CD4-positive, alpha-beta T cell treated with Interleukin-12 subunit alpha and Interleukin-12 subunit beta, for 1 hour (primary cell): ENCODE measurements at places on chromosomes 12 and 14.

DNA sequence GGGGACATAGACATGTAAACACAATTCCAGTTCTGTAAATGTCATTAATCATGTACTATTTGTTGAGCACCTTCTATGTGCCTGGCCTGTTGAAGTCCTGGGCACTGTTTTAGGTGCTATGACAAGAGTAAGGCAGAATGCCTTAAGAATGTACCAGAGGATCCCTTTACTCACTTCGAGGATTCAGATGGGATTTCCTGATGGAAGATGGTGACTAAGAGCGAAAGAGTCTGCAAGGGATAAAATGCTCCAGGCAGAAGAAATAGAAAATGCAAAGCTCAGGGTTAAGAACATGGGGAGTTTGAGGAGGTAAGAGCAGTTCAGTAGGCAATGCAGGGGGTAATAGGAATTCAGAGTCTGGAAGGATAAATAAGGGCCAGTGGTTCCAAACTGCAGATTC, 671.3 kb upstream of the TBX3 start:
- DNase-seq = no peak

- peak; percentile 35 for DNase-seq
Measured at GRCh38 chr12:6647083-6647604, at the start of gene ACRBP. ACRBP (minus strand) TSS chr12:6647432; CDS start chr12:6647366, 66 bp downstream.

DNA sequence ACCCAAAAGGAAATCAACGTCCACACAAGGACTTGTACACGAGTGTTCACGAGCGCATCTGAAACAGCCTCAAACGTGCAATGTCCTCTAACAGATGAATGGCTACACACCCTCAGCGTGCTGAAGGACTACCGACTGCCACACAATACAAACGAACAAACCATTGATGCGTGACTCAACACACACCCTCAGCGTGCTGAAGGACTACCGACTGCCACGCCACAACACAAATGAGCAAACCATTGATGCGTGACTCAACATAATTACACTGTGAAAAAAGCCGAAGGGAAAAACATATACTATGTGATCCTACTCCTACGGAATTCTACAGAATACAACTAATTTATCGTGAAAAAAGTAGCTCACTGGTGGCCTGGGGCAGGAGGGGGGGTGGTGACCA, 25.1 kb upstream of the BTBD6 start:
- DNase-seq = no peak

DNA sequence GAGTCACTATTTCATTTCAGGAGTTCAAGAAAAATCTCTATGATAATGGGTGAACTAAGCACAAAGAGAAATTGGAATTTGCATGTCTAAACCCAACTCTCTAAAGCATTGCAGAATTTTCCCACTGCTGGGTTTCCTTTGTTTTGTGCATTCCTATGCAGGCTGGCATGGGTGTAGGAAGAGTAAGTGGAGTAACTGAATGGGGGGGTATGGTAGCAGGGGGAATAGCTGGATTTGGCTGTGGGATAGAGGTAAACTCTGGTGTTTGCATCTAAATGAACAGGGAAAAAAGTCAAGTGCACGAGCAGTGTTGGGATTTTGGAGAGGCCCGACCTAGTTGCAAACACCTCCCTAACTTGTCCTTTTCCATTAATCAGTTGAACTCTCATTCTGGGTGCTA, 159.1 kb downstream of the ANO4 start:
- DNase-seq = no peak

DNA sequence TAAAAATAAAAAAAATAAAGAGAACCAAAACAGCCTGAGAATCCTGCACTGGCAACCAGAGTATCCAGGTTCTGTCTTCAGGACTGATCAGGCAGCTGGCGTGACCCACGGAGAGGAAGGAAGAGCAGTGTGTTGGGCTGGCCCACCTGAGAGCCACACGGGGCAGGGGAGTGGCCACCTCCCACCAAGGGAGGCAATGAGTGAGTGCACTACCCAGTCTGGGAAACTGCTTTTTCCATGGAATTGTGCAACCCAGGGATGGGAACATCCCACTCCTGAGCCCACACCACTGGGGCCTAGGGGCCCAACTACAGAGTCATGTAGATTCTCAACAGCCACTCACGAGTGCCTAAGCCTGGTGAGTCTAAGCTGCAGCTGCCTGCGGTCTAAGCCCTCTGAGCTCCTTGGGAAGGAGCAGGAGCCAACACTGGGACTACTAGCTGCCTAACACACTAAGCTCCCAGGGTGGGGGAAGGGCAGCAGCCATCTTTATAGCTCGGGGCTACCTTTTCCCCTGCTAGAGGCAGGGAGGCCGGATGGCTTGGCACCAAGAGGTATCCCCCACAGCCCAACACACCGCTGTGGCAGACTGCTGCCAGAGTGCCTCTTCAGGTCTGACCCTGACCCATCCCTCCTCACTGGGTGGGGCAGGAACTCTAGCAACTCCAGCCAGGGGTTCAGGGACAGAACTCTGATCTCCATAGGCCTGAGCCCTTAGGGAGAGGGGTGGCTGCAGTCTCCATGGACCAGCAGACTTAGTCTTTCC, 610.9 kb downstream of the RERGL start:
- no peak for DNase-seq

DNA sequence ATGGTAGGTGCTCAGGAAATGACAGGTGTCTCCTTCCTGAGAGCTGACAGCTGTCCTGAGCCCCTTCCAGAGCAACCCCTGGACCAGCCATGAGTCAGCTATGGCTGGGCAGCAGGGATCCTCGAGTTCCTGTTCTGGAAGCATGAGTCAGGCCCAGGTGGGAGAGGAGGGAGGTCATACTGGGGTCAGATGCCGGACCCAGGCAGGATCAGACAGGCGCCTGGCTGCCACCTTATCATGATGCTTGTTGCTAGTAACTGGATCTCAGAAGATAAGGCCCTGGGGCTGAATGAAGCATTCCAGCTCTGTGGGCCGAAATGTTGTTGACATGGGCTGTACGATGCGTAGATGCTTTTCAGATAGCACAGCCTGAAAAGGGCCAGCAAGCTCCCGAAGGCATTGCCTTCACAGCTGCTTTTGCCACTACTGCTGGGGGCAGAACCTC, 17.4 kb upstream of the KRT7 start:
- no peak for DNase-seq

GRCh38 chr12:29110506-29111442, 38.3 kb upstream of the FAR2 start:
- DNase-seq = no peak

DNA sequence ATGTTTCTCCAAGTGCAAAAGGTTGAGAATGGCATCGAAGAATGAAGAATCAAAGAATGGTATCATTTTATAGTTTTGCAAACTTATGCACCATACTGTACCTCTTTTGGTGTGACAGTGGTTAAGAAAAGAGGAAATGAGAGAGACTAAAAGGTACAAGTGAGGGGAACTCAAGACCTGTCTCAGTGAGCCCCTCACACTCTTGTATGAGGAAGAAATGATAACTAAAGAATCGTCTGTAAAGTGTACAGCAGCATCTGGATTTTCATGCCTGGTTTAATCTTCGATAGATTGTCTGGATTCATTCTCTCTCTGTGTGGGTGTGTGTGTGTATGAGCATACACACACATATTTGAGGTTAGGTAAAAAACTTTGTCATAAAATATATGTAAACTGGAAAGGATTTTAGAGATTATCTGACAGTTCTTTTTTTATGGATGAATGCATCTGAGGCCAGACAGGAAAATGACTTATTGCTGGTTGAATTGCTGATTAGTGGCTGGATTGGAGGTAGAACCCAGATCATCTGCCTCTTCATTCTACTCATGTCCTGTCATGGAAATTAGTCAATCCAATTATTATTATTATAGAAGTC, 16.0 kb upstream of the SLC38A2 start:
- DNase-seq = no peak

- no peak for DNase-seq
Measured at GRCh38 chr12:89528434-89528833, 2.6 kb upstream of the POC1B start.

DNA sequence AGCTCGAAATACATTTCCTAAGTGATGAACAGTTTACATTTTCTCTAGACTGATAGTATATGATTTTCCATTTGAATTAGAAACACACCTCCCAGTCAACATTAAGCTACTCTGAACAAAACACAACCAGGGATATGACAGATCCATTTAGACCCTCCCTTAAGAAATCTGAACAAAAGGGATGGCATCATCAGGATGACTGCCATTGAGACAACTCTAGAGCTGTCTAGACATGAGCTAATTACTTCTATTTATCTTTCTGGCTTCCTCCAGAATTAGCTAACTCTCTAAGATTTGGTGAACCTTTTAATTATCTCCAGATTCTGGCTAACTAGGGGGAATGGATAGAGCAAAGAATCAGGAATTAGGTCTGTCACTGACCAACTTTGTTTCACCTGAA, 92.9 kb upstream of the IGF1 start:
- no peak for DNase-seq

- DNase-seq = peak; percentile 26
Measured at GRCh38 chr14:81436296-81437138, 36.4 kb upstream of the STON2 start.

DNA sequence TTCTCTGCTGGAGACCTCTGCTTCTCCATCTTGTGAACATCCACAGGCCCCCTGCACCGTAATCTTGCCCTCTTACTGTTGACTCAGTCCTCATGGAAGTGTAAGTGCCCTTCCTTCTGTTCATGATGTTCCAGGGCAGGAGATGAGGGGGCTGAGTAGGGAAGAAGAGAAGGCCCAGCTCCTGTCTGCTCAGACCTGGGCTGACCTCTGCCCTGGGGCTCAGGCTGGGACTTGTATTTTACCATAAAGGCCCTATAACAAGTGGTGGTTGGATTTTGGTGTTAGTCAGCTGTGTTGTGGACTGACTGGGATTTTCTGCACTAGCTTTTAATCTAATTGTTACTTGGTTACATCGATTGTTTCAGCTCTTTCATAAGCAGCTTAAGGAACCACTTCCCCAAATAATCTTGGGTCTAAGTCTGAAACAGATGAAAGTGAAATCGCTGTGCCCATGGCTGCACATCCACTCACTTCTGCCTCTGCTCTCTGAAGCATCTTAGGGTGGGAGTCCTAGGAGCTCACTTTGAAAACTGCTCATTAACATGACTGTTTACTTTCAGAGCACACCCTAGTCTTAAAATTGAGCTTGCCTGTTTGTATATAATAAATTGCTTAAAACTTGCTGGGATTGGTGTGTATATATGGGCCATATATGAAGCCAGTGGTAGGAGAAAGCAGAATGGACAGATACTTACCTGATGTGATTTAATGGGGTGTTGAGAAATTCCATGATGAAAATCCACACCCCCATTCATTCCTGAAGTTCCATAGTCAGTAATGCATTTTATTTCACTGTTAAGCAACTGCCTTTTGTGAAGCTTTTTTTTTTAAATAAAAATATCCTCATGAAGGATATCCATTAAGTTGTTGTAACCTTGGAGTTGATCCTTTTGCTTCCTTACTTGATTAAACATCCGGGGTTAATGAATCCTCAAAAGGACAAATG, 17.7 kb downstream of the C12orf71 start:
- DNase-seq = no peak

GRCh38 chr12:126912111-126912510, 1354.9 kb upstream of the TMEM132C start:
- no peak for DNase-seq

- DNase-seq = no peak
Measured at GRCh38 chr14:24381363-24382063, 13.5 kb downstream of the NFATC4 start.

GRCh38 chr12:123160801-123161487, 10.1 kb upstream of the PITPNM2 start:
- DNase-seq = no peak

DNA sequence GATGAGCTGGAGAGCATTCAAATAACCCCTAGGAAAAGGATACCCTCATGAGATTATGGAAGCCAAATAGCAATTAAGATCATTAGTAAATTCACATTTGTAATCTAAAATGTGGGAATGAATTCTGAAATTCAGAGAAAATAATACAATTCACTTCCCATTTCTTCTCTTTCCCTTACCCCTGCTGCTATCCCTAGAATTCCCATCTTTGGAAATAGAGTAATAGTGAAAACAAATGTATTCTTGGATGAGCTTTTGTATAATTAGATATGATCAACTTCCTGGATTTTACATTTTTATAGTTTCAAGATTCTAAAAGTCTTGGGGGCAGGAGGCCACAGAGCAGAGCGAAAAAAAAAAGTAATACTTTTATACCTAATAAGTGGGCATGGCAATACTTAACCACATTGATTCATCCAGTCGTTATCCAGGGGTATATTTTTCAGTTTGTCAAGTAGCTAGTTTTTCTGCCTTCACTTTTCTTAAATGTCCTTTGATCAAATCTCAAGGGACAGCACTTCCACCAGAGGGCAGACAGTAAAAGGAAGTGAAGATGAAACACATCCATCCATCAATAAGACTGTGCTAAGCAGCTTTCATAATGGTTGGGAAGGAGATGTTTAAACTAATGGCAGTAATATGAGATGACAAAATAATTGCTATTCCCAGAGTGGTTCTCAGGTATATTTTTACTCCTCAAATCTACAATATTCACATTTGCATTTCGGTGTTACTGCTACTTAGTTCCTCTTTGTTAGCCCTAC, 401.3 kb downstream of the DIO2 start:
- DNase-seq = no peak

GRCh38 chr12:28217805-28218204, 27.5 kb downstream of the CCDC91 start:
- DNase-seq = no peak

GRCh38 chr14:102573591-102574046, 18.8 kb upstream of the RCOR1 start:
- no peak for DNase-seq

- DNase-seq = peak; percentile 10
Measured at GRCh38 chr14:66539034-66539433, 31.1 kb downstream of the GPHN start.

GRCh38 chr12:65093606-65094005, 27.5 kb downstream of the WIF1 start:
- no peak for DNase-seq

GRCh38 chr14:75368333-75368732, 59.5 kb upstream of the JDP2 start:
- no peak for DNase-seq

DNA sequence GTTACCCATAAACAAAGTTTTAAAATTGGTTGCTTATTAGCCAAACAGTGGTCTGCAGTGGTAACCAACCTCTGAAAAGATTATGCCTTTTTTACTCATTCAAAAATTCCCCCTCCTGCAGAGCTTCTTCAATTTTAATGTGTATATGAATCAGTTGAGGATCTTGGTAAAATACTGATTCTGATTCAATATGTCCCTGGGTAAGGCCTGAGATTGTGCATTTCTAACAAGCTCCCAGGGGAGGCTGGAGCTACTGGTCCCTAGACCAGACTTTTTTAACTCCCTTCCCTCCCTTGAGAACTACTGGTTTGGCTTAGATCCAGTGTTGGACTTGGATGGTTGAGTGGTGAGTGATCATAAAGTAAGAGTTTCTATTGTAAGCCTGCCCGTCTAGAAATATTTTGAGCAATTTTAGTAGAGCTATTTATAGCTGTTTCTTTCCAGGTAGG, 90.2 kb downstream of the FUT8 start:
- no peak for DNase-seq

DNA sequence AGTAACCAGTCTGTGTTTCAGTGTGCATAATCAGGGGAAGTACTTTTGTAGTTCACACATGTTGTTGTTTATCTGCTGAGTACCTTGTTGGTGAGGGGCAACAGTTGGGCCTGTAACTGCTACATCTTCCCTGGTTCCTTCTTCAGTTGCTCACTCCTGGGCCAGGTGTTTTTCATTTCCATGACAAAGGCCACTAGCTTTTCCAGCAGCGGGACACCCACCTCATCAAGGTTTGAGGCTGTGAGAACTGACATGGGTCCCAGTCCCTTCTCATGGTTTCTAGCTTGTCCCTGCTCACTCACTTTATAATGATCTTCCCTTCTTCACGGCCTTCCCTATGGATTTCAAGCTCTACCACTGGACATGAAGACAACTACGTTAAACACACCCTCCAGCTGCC, 1.5 kb upstream of the NOXRED1 start:
- no peak for DNase-seq
